ENCODE measurements at places on chromosomes 2 and 18. TPM values are rescaled to one million over a fixed set of nuclear protein-coding genes. Genes with fewer than 3 reads are reported as not detected.

- H3K36me3 ChIP-seq: no peaks in the 10 kb centered on the region
- H3K27ac ChIP-seq: no peak overlapping the region
These were observed 10.0 kb upstream of the FEZ2 start for GRCh38 chr2:36607947-36608346.

DNA sequence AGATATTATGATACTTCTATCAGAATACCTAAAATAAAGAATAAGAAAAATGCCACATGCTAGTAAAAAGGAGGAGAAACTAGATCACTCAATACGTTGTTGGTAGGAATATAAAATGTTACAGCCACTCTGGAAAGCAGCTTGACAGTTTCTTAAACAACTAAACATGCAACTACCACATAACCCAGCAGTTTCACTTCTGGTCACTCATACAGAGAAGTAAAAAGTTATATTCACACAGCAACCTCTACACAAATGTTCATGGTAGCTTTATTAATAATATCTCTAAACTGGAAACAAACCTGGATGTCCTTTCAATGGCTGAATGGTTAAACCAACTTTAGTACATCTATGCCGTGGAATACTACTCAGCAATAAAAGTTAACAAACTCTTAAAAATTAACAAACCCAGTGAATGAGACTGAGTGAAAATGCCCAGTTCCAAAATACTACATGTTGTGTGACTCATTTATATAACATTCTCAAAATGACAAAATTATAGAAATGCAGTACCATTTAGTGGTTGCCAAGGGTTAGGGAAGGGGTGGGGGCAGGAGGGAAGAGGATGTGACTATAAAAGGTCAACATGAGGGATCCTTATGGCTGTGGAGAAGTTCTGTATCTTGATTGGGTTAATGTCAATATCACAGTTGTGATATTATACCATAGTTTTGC is 124.1 kb downstream of the MMADHC start:
- H3K36me3 ChIP-seq: no peaks in the 10 kb centered on the region
- H3K4me3 ChIP-seq: no peak overlapping the region
- DNase-seq: no peak
- H3K4me1 ChIP-seq: peaks cover under 1% of the 10 kb centered on the region

DNA sequence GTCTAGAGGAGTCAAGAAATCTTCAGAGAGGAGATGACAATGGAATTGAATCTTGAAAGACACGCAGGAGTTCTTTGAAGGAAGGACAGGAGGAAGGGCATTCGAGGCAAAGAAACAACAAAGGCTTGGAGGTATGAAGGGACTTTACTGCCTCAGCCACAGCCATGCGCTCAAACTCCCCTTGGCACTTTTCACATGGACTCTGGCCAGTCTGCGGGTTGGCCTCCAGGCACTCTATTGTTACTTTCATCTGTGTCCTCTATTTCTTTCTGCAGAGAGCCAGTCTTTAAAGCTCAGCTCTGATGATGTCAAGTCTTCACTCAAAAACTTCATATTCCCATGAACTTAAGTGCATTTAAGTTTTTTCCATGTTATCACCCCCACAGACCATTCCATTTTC is 95.4 kb downstream of the ZAP70 start:
- no peaks in the 10 kb centered on the region for H3K27me3 ChIP-seq
- H3K4me1 ChIP-seq: no peaks in the 10 kb centered on the region
- no peak for DNase-seq
- no peaks in the 10 kb centered on the region for H3K36me3 ChIP-seq

GRCh38 chr2:240326246-240326645 is 109.2 kb upstream of the GPC1 start:
- H3K36me3 ChIP-seq: no peaks in the 10 kb centered on the region
- H3K27me3 ChIP-seq: peaks cover 3% of the 10 kb centered on the region
- no peak overlapping the region for H3K27ac ChIP-seq
- H3K4me1 ChIP-seq: no peaks in the 10 kb centered on the region
- no peak overlapping the region for H3K4me3 ChIP-seq
- no peak for DNase-seq

DNA sequence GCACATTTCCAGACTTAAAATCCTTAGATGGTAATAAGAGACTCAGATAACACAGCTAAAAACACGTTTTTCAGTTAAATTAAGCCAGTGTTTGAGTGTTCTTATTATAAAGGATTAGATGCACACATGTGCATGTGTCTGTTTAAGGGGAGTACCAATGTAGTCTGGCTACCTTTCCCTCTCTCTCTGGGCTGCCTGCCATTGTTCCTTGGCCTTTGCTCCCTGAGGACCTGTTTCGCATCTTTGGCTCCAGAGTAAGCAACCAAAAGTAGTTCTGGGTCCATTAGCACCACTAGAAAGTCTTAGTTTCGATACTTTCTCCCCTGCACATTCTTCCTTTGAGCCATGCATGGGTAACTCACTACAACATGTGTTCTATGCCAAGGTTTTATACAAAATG is 228.3 kb downstream of the TPGS2 start:
- no peaks in the 10 kb centered on the region for H3K36me3 ChIP-seq
- no peak for DNase-seq
- no peak overlapping the region for H3K4me3 ChIP-seq
- H3K27me3 ChIP-seq: peaks cover 2% of the 10 kb centered on the region

DNA sequence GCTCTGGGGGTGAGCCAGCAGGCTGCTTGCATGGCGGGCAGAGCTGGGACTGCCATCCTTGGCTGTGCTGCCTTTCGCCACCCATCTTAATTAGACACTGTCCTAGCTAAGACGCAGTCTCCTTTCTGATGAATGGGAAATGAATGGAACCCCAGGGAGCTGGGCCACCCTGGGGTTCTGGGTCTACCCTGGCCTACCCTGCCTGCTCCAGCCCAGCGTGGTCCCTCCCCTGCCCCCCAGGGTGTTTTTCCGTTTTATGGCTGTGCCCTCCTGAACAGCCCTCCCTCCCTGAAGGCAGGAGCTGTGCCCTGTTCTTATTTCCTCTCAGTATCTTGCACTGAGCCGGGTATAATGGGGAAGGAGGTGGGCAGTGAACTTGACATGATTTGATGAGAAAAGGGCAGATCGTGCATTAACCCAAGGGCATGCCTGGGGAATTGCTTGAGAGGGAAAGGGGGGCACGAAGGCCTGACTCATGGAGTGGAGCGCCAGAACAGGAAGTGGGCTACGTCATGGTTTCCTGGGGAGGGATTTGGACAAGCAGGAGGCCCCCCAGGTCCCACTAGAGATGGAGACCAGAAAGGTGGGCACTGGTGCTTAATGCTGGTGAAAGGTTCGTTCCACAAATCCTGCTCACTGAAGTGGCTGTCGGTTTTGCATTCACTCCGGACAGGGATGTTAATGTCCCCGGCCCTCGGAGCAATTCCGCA is 165.0 kb downstream of the KLHL29 start:
- DNase-seq: no peak
- H3K27me3 ChIP-seq: peaks cover 15% of the 10 kb centered on the region
- no peak overlapping the region for H3K27ac ChIP-seq

- no peak for DNase-seq
- no peaks in the 10 kb centered on the region for H3K4me1 ChIP-seq
- no peaks in the 10 kb centered on the region for H3K36me3 ChIP-seq
- no peak overlapping the region for H3K4me3 ChIP-seq
- no peaks in the 10 kb centered on the region for H3K27me3 ChIP-seq
These were observed 476.1 kb downstream of the DCC start for GRCh38 chr18:52816121-52816520.

- H3K4me1 ChIP-seq: no peaks in the 10 kb centered on the region
- peaks cover 3% of the 10 kb centered on the region for H3K36me3 ChIP-seq
- no peak overlapping the region for H3K4me3 ChIP-seq
These were observed 15.9 kb upstream of the CHAC2 start for GRCh38 chr2:53751728-53752127.

DNA sequence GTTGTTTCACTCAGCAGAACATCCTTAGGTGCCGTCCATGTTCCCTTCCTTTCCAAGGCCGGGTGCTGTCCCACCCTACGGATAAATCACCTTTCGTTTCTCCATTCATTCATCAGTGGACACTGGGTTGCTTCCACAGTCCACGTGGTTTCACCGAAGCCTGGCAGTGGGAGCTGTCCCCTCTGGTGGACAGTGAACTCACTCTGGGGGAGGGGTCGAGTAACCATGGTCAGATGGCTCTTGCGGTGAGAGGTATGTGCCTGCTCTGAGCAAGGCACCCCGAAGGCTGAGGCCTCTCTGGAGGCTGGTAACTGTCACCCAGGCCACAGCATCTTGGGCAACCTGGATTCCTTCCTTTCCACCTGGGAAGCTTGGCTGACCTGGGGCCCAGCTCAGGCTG is 61.5 kb upstream of the TWIST2 start:
- no peak overlapping the region for H3K27ac ChIP-seq
- H3K4me3 ChIP-seq: no peak overlapping the region
- no peaks in the 10 kb centered on the region for H3K4me1 ChIP-seq
- no peaks in the 10 kb centered on the region for H3K36me3 ChIP-seq
- DNase-seq: no peak
- no peaks in the 10 kb centered on the region for H3K27me3 ChIP-seq

DNA sequence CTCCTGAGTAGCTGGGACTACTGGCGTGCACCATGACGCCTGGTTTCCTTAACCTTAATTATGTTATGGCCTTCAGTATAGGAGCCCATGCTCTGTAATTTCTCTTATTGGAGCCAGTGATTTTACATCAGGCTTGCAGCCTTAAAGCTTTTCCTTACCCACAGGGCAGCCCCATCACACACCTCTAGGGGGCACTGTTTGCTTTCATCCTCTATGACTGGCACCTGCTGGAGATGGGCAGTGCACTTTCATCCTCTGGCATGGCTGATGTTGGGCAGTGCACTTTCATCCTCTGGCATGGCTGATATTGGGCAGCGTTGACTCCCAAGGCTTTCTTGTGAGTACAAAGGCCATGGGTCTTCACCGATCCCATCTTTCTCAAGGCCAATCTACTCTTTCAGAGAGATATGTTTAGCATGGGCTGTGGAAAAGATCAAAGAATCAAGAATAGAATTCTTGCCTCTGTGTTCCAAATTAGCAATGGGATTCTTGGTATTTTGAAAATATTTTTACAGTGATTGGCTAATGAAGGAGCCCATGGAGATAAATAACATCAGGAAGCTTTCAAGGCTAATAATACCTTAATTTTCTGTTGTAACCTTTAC is 80.7 kb upstream of the MEX3C start:
- H3K4me3 ChIP-seq: no peak overlapping the region
- no peaks in the 10 kb centered on the region for H3K36me3 ChIP-seq
- peak; percentile 69 for DNase-seq
- H3K4me1 ChIP-seq: peaks cover 5% of the 10 kb centered on the region

DNA sequence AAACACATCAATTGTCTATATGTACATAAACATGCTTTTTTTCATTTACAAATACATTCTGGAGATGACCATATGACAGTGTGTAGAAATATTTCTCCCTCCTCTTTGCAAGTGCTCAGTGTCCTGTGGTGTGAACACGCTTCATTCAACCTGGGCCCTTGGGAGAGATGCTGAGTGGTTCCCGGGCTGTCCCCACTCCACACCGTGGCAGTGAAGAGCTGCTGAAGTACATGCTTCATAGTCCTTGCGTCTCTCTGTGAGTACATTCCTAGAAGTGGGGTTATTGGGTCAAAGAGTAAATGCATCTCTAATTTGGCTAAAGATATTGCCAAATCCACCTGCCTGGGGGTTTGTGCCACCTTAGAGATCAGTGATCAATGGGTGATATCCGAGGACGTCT is 6.5 kb upstream of the GPR35 start:
- no peak overlapping the region for H3K4me3 ChIP-seq
- H3K27me3 ChIP-seq: peaks cover 10% of the 10 kb centered on the region
- DNase-seq: no peak
- no peak overlapping the region for H3K27ac ChIP-seq

GRCh38 chr2:196802401-196802800 is 2.9 kb upstream of the GTF3C3 start:
- H3K4me3 ChIP-seq: no peak overlapping the region
- peaks cover 10% of the 10 kb centered on the region for H3K4me1 ChIP-seq
- no peaks in the 10 kb centered on the region for H3K27me3 ChIP-seq
- H3K27ac ChIP-seq: no peak overlapping the region

DNA sequence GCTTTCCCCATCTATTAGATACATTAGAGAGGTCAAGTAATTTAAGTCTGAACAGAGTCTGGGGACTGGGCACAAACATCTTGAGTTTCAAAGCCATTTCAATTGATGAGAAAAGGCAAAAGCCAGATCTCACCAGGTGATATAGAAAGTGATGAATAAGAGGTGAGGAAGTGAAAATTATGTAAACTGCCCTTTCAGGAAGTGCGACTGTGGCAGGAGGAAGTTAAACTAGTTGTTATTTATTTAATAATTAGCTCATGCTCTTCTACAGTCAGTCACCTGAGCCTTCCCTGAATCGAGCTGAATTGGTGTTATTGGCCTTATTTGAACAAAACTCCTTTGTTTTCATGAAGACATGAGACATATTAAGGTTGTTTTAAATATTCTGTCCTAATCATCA is 115.1 kb downstream of the CDH20 start:
- peaks cover 1% of the 10 kb centered on the region for H3K27me3 ChIP-seq
- no peaks in the 10 kb centered on the region for H3K36me3 ChIP-seq
- H3K27ac ChIP-seq: no peak overlapping the region
- no peak for DNase-seq

- H3K4me1 ChIP-seq: no peaks in the 10 kb centered on the region
- peaks cover 9% of the 10 kb centered on the region for H3K36me3 ChIP-seq
- peaks cover 2% of the 10 kb centered on the region for H3K27me3 ChIP-seq
- peak overlapping the region; percentile 65 for H3K4me3 ChIP-seq
These were observed 5.1 kb downstream of the FER1L5 start for GRCh38 chr2:96647681-96648080.

GRCh38 chr2:240799033-240799820 is 20.8 kb downstream of the KIF1A start:
- peaks cover 5% of the 10 kb centered on the region for H3K36me3 ChIP-seq
- peaks cover 2% of the 10 kb centered on the region for H3K27me3 ChIP-seq
- H3K4me1 ChIP-seq: peaks cover 13% of the 10 kb centered on the region

Gene PRSS56
- total RNA-seq: not detected

Gene REG3G
- total RNA-seq: not detected

Gene INO80D
- total RNA-seq: 21.0 TPM

Gene EMX1
- 3.7 TPM for total RNA-seq

Data from endothelial cell (in vitro differentiated cells).